Thymus (tissue), 14 donors: ENCODE measurements at places on chromosomes 11 and 22.

GRCh38 chr11:3046190-3046589 is 11.0 kb downstream of the CARS1 start:
- no peak overlapping the region for H3K27ac ChIP-seq
- H3K27me3 ChIP-seq, result no peaks in the 10 kb centered on the region
- H3K4me1 ChIP-seq, result no peaks in the 10 kb centered on the region

GRCh38 chr11:69484427-69485259 is 3.2 kb downstream of the LINC01488 start:
- H3K27ac ChIP-seq, result no peak overlapping the region
- no peaks in the 10 kb centered on the region for H3K27me3 ChIP-seq

DNA sequence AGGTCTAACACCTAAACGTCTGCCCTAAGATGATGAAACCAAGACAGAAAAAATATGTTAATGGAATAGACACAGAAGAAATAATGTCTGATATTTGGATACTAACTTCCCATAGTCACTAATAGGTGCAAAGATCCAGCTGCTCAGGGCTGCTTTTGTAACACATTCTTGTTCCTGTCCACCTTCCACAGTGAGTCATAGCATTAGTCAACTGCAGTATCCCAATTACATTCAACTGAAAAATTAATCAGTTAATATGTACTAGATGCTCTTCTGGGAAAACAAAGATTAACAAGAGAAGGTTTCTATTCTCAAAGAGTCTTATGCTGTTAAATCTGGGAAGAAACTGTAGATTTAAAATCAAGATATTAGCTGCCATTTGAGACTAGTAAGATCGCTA is 47.6 kb downstream of the HEPHL1 start:
- H3K4me1 ChIP-seq, result no peaks in the 10 kb centered on the region
- H3K27me3 ChIP-seq, result no peaks in the 10 kb centered on the region
- no peaks in the 10 kb centered on the region for H3K36me3 ChIP-seq
- H3K4me3 ChIP-seq, result no peak overlapping the region
- no peak overlapping the region for H3K27ac ChIP-seq

GRCh38 chr11:77060234-77060633 is 6.5 kb upstream of the CAPN5 start:
- no peaks in the 10 kb centered on the region for H3K4me1 ChIP-seq
- no peak overlapping the region for H3K27ac ChIP-seq
- no peak overlapping the region for H3K4me3 ChIP-seq
- no peaks in the 10 kb centered on the region for H3K36me3 ChIP-seq

GRCh38 chr11:88520391-88520790 is 182.9 kb upstream of the CTSC start:
- H3K4me3 ChIP-seq, result no peak overlapping the region
- no peaks in the 10 kb centered on the region for H3K27me3 ChIP-seq
- DNase-seq, result no peak
- no peaks in the 10 kb centered on the region for H3K36me3 ChIP-seq

GRCh38 chr11:45104006-45104789 is 42.2 kb upstream of the PRDM11 start:
- H3K4me3 ChIP-seq, result no peak overlapping the region
- no peaks in the 10 kb centered on the region for H3K36me3 ChIP-seq
- H3K27me3 ChIP-seq, result no peaks in the 10 kb centered on the region
